ENCODE measurements at places on chromosomes 5 and 9.

DNA sequence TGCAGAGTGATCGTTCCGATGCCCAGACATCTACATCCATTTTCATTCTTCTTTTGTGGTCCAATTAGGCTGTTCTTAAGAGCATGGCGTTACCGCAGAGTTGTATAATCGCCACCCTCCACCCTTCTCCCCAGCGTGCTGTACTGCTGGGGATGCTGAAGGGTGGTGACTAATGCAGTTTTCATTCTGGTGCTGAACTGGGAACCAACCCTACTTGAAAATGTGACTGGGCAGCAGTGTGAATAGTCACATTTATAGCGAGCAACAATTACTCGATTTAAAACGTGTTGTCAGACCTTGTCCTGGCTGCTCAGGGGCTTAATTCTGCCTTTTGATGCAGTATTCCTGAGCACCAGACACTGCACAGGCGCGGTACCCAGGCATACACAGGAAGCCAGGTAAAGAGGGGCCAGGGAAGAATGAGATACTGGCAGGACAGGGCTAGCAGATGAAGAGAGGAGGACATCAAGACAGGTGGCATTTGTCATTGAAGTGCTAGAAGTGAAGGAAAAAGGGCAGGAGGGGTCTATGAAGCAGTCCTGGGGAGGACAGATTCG, 719 bp upstream of the ISCA1 start:
- no peak for DNase-seq

DNA sequence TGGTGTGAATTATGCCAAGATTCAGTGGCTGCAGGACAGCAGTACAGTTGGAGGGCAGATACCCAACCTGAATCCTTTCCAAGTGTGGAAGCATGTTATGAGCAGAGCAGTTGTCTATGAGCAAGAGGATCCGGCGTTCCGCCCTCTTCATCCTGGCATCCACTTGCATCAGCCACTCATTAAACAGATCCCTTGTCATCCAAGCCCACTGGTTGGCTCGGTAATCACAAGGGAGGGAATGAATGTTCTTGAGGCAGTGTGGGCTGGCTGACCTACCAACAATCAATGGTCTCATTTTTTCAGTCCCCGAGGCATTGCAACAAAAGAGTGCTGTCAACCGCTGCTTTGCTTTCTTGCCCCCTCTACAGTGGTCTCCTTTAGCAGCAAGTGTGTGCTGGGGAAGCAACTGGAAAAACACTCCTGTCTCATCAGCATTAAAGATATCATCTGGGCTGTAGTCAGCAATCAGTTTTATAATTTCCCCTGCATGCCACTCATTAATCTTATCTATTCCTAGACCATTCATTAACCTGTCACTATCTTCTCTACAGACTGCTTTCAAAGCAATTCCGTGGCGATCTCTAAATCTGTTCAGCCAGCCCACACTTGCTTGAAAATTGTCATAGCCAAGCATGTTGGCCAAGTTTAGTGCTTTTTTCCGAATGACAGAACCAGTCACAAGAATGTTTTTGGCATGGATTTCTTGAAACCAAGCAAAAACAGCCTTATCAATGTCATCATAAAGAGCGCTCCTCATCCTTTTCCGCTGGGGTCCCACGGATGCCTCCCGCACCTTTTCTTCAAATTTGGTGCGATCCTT, 4.9 kb downstream of the TIGD6 start:
- DNase-seq: no peak

DNA sequence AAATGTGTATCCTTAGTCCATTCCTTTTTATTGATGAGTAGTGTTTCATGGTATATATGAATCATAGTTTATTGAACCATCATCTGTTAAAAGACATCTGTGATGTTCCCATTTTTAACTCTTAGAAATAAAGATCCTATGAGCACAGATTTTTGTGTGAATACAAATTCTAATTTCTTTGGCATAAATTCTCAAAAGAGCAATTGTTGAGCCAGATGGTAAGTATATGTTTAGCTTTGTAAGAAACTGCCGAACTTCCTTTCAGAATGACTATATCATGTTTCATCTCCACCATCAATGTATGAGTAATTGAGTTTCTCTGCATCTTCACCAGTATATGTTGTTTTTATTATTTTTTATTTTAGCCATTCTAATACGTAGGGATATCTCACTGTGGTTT, 526.4 kb downstream of the CDH10 start:
- no peak for DNase-seq

GRCh38 chr5:164000241-164000640, 494.8 kb downstream of the MAT2B start:
- DNase-seq: no peak

GRCh38 chr5:647727-648126, 35.6 kb downstream of the CEP72 start:
- DNase-seq: no peak

- no peak for DNase-seq
These were observed 1.7 kb downstream of the SLC1A3 start for GRCh38 chr5:36607838-36608783.

DNA sequence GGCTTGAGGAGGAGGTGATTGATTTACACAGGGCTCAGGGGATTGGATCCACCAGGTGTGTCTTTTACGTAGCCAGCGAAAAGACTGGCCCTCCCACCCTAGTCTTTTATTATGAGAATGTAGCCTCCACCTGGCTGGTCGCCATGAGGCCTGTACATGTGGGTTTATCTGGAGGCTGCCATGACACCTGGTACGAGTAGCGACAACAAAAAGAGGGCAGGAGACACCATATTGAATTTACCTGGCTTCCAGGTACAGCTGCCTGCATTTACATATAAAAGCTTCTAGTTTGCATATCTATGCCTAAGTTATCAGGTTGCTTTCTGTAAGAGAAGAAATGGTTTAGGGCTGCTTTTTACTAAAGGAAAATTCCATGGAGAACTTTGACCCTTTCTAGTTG, 1173.7 kb upstream of the SEMA6A start:
- no peak for DNase-seq

GRCh38 chr5:13659391-13659790, 285.1 kb downstream of the DNAH5 start:
- no peak for DNase-seq

DNA sequence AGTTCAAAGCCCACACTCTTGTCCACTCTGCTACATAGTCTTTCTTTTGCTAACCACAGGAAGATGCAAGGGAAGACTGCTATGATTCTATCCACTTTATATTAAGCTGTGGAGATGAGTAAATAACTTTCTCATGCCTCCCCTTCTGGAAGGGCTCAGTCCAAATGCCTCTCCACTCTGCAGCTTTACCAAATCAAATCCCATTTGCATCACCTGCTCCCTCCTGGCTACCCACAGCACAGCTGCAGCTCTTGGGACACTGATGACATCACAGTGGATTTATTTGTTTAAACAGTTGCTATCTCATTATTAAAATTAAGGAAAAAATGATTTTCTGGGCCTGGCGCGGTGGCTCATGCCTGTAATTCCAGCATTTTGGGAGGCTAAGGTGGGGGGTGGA, 1544.9 kb upstream of the WWC1 start:
- no peak for DNase-seq

DNA sequence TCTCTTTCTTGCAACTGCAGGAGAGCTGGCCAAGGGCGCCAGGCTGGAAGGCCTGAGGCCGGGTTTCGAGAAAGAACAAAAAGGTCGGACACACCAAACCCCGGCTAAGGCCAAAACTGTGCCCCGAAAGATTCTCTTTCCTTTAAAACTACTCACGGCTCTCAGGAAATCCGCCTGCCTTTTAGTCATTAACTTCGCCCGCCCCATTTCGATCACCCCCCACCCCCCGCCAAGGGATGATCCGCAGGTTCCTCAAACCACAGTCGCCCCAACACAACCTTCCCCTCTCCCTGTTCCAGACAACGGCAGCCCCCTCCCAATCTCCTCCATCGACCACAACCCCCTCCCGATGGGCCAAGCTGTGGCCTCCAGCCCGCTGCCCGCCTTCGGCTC, 536 bp downstream of the FEM1C start:
- DNase-seq: no peak
